Ovary (tissue), 10 donors: ENCODE measurements at places on chromosomes 13 and 19. TPM values are rescaled to one million over a fixed set of nuclear protein-coding genes. Genes with fewer than 3 reads are reported as not detected.

DNA sequence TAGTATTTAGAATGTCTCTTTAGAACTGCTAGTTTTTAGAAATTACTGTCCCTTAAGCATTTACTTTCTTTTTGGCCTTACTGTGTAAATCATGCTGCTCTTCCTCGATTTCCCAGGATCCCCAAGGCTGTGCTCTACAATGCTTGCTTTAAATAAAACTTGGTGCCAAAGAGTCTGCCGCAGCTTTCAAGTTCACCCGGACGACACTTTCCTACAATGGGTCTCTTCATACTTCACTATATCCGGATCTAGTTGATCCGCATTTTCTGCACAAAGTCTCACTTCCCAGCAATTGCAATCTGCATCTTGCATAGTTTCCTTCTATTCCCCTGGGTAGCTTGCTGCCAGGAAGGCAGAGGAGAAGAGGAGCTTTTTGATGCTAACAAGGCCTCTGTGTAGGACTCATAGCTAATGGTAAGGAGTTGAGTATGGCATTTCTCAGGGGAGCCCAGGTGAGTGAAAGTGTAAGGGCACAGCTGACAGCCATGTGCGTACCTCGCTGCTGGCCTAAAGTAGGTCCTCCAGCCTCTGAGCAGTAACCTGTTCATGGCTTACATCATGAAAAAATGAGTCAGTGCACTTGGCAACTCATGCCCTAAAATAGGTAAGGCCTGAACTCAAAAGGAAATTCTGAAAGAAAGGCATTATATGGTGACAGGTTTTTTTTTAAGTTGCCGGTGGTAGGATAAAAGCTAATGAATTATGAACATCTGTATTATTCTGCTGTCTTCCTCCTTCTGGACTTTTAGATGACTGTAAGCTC lies 101.6 kb downstream of the ENOX1 start:
- H3K4me1 ChIP-seq, result peaks cover 4% of the 10 kb centered on the region
- no peaks in the 10 kb centered on the region for H3K27me3 ChIP-seq
- H3K4me3 ChIP-seq, result no peak overlapping the region

DNA sequence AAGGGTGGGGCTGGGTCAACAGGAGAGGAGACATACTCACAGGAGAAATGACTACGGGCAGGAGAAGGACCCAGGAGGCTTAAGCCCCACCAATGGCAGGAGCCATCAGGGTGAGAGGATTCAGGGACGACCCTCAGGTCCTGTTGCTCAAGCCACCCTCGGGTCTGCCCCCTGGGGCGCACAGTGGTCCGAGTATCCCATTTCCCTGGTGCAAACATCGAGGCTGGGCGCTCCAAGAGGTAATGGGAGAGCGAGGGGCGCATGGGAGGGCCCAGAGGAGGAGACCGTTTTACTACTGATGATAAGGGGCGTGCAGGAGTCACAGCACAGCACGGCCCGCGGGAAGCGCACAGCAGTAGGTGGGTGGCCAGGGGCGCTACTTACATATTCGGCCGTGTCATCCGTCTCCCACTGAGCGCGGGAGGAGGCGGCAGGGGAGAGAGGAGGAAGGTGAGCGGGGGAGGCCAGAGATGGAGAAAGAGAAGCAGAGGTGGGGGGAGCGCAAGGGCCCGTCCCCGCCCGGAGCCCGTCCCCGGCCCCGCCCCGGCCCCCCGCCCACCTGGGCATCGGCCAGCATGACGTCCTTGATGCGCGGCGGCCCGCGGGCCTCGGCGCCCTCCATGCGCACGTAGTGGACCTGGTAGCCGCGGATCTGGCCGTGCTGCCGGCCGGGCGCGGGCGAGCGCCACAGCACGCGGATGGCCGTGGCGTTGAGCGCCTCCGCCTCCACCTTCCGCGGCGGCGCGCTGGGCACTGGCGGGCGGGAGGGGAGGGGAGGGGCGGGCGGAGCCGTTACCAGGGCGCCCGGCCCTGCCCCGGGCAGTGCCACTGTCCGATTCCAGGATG lies 111.5 kb downstream of the PTPRS start:
- H3K4me3 ChIP-seq, result peak overlapping the region; percentile 6
- H3K27ac ChIP-seq, result no peak overlapping the region
- DNase-seq, result peak; percentile 42
- H3K4me1 ChIP-seq, result no peaks in the 10 kb centered on the region
- no peaks in the 10 kb centered on the region for H3K27me3 ChIP-seq

DNA sequence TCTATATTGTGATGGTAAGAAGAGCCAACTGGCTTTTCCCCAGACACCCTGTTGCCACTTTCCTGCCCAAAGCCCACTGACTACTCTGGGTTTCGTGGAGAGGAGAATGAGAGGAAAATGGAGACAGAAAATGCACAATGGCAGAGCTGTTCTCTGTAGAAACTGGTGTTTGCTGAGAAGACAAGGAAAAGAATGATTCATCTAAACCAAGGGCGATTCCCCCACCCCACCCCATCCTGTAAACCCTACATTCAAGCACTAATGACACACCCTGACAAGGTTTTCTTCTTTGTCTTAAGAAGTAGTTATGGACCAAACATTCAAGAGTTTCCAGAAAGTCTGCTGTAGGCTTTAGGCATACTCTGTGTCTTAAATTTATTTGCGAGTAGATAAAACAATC lies 68.8 kb downstream of the DOCK9 start:
- no peaks in the 10 kb centered on the region for H3K36me3 ChIP-seq
- DNase-seq, result no peak
- no peak overlapping the region for H3K4me3 ChIP-seq

The ZNF470 gene
- 5.4 TPM for polyA plus RNA-seq

- peaks cover 22% of the 10 kb centered on the region for H3K4me1 ChIP-seq
- H3K4me3 ChIP-seq, result no peak overlapping the region
- no peak for DNase-seq
- H3K36me3 ChIP-seq, result no peaks in the 10 kb centered on the region
- no peak overlapping the region for H3K27ac ChIP-seq
Observed at GRCh38 chr13:44304433-44304725, 69.2 kb upstream of the SERP2 start.
